ENCODE measurements at places on chromosomes 3 and 15.

GRCh38 chr15:69035205-69035917 is 20.9 kb downstream of the NOX5 start:
- DNase-seq = no peak

DNA sequence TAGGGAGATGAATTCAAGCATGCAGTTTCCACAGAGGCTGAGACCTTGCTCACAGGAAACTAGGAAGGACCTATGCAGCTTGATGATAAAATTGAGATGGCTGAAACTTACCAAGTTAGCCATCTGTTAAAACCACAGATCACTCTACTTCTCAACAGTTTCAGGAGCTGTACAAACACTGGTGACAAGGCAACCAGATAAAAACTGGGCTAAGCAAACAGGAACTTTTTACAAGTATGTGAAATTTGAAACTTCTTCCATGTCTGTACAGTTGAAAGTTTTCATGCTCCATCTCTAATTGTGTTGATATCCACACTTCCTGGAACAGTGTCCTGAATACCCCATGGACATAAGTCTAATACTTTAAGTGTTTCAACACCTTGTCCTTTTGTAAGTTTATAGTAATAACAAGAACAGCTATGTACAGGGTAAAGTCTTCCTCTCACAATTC is 78.2 kb downstream of the FAIM start:
- DNase-seq = no peak

- no peak for DNase-seq
Measured at GRCh38 chr3:32414522-32415202, 23.0 kb downstream of the CMTM7 start.

GRCh38 chr3:50516440-50516871 is 13.0 kb upstream of the CACNA2D2 start:
- no peak for DNase-seq

DNA sequence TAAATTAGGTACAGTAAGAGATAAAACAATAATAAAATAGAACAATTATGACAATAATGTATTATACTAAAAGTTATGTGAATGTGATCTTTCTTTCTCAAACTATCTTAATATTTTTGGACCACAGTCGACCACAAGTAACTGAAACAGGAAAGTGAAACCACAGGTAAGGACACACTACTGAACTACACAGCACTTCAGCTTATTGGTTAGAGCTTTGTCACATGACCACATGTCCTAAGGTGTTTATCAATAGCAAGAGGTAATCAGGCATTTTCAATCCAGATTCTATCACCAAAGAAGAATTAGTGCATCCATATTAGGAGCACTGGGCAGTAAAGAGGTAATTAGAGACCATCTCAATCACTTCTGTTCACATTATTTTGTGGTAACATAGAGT is 392.8 kb downstream of the RSL24D1 start:
- DNase-seq = no peak

DNA sequence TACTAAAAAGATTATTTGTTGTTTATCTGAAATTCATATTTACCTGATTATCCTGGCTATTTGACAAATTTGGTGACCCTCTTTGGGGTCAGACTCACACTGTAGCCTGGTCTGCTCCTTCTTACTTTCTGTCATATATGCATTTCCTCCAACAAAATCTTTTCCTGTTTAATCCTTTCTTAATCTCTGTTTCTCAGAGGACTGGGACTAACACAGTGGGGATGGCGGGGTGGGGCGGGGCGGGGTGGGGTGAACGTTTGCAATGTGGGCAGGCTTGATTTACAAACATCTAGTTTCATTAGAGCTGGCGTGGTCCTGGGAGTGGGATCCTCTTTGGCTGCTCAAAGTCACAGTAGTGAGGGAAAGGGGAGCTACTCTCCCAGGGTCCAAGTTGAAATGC is 35.3 kb upstream of the CDCP1 start:
- DNase-seq = no peak

- DNase-seq = no peak
Measured at GRCh38 chr15:55683376-55683775, 59.6 kb downstream of the PRTG start.

DNA sequence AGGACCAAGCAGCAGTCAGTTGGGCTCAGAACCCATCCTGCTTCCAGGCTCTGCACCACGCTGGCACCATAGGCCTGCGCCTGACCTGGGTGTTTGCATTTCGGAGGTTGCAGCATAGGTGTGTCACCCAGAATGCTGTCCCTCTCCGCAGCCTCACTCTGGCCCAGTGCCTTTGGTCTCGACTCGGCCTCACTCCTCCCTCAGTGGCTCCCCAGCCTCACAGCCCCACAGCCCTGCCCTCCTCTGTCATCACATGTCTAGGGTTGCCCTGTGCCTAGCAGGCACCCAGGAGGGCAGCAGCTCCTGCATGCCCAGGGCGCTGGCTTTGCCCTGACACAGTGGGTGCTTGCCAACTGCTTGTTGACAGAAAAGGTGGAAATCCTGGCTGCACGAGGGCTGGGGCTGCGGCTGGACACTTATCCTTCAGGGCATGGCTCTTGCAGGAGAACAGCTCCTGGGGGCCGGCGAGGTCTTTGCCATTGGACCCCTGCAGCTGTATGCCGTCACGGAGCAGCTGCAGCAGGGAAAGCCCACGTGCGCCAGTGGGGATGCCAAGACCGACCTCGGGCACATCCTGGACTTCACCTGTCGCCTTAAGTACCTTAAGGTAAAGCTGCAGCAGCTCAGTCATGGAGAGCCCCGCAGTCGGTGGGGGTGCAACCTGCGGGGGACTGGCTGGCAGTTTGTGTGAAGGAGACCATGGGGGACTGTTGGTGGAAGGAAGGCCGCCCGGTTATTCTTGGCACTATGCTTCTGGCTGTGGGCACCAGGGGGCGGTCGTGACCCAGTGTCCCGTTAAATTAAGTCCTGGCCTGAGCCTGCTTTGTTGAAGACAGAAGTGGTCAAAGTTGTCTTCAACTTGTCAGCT is 16.2 kb downstream of the NISCH start:
- DNase-seq = no peak

DNA sequence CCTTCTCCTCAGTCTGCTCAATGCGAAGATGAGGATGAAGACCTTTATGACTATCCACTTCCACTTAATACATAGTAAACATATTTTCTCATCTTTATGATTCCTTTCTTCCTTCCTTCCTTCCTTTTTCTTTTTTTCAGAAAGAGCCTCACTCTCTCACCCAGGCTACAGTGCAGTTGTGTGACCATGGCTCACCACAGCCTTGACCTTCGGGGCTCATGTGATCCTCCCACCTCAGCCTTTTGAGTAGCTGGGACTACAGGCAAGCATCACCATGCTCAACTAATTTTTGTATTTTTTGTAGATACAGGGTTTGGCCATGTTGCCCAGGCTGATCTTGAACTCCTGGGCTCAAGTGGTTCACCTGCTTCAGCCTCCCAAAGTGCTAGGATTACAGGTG is 52.0 kb upstream of the RAP2B start:
- no peak for DNase-seq

GRCh38 chr3:142072816-142073215 is 76.5 kb downstream of the TFDP2 start:
- DNase-seq = no peak

- no peak for DNase-seq
Measured at GRCh38 chr3:105495021-105495420, 128.3 kb downstream of the ALCAM start.

DNA sequence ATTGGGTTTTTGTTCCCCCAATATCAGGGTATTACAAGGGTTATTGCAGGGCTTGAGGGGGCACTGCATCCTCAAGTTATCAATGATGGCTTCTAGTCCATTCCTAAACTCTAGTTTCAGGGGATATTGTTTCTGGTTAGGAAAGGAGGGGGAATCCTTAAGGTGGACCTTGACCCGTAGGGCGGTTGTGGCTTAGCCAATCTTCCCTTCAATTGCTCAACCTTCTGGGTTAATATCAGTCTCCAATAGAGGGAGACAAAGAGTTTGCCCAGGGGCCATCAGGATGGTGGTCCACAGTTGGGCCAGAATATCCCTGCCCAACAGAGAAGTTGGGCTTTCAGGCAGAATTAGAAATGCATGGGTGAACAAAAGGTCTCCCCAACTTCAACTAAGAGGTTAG is 214.9 kb downstream of the BCHE start:
- no peak for DNase-seq

DNA sequence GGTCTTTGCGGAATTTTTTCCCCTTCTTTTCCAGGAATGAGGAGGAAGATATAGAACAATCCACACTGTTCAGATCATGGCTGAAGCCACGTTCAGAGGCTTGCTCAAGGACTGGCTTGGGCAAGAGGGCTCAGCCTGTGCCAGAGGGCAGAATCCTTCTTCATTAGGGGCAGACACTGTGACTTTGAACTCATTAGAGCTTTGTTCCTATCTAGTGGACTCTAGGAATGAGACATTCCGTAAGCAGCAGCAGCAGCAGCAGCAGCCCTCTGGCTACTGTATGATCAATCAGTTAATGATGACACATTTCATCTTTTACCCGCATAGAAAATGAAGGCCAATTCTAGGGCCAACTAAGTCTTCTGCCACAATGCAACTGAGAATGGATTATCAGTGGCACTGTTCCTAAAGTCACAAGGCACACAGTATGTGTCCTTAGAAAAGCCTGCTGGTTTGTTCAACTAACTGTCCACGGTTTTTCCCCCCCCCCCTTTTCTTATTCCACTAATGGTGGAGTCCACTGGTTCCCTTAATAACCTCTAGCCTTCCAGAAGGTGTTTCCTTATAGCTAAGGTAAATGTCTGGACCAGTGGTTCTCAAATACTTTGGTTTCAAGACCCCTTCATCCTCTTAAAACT is 1.7 kb upstream of the RAB8B start:
- DNase-seq = no peak

DNA sequence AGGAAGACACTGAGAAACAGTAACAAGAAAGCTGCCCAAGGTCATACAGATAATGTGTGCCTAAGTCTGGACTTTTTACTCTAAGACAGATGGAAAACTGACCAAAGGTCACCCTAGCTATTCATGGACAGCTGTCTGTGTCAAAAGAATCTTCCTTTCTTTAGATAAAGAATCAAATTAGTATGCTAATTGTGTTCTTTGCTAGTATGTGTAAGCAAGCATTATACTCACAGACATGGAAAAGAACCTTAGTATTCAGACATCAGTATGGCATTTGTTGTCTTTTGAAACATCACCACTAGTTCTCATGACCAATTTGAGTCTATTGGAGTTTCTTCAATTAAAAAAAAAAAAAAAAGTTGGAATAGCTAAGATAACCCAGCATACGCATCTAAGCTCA is 91.8 kb upstream of the SOX2 start:
- DNase-seq = no peak

- DNase-seq = no peak
Measured at GRCh38 chr3:151962912-151963311, 89.5 kb downstream of the SUCNR1 start.

- DNase-seq = no peak
Measured at GRCh38 chr15:40481341-40482074, 10.7 kb downstream of the CHST14 start.

DNA sequence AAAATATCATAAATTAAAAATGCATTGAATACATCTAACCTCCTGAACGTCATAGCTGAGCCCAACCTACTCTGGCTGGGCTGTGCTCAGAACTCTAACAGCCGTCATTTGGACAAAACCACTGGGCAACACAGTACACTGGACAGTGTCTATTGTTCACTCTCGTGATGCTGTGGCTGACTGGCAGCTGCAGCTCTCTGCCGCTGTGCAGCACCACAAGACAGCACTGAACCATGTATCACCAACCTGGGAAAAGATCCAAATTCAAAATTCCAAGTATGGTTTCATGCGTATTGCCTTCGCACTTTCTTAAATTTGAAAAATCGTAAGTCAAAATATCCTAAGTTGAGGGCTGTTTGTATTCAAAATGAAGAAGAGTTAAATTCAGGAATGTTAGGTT is 145.1 kb upstream of the CNTN4 start:
- no peak for DNase-seq

GRCh38 chr3:172135185-172135584 is 95.8 kb downstream of the FNDC3B start:
- DNase-seq = no peak

GRCh38 chr3:18010001-18010400 is 267.6 kb upstream of the TBC1D5 start:
- DNase-seq = no peak

- DNase-seq = no peak
Measured at GRCh38 chr15:58552505-58553364, 120.9 kb downstream of the LIPC start.

DNA sequence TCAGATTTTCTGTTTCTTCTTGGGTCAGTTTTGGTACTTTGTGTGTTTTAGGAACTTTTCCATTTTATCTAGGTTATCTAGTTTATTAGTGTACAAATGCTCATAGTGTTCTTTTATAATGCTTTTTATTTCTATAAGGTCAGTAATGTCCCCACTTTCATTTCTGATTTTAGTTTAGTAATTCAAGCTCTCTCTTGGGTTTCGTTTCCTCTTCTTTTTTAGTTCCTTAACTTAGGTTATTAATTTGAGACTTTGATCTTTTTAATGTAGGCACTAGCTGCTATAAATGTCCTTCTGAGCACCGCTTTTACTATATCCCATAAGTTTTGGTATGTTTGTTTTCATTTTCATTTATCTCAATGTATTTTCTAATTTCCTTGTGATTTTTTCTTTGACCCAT is 27.0 kb upstream of the CD200R1L start:
- DNase-seq = no peak

DNA sequence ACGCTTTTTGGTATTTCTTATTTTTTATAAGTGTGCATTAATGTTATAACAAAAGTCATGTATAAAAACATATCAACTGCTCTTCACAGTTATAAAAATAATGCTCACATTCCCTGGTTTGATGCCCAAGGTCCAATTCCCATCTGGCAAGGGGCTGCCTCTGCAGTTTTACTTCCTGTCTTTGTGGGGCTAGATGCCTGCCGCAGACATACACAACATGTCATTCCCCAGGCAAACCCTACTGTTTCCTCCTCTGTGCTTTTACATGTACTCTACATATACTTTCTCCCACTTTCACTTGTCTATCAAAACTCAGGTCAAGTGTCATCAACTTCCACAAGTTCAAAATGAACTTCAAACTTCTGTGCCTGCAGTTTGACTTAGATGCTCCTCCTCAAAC is 60.5 kb upstream of the ETV5 start:
- no peak for DNase-seq

GRCh38 chr3:186107215-186108105 is 1.4 kb downstream of the ETV5 start:
- DNase-seq = peak; percentile 96

DNA sequence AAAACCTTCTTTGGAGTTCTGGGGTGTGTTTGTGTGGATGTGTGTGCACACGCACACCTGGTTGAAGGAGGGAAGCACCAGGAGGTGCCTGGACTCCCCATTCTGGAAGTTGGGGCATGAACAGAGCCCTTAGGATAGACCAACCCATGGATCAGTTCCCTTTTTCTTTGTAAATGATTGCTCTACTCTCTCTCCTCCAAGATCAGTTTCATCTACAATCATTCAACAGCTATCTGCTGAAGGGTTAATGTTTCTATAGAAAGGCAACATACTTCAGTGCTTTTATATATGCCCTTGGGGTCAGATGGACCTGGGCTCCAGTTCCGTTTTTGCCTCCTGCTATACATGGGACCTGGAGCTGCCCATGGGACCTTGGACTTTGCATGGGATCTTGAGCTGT is 352.1 kb upstream of the CFAP20DC start:
- DNase-seq = no peak

GRCh38 chr3:156461889-156462288 is 93.0 kb downstream of the SSR3 start:
- DNase-seq = no peak

Data from NCI-H1105 treated with DMSO at 0.1 percent for 48 hours (cell line).